ENCODE measurements at places on chromosomes 2 and 18.

GRCh38 chr2:239910851-239911640 lies 114.1 kb downstream of the NDUFA10 start:
- DNase-seq, result no peak

DNA sequence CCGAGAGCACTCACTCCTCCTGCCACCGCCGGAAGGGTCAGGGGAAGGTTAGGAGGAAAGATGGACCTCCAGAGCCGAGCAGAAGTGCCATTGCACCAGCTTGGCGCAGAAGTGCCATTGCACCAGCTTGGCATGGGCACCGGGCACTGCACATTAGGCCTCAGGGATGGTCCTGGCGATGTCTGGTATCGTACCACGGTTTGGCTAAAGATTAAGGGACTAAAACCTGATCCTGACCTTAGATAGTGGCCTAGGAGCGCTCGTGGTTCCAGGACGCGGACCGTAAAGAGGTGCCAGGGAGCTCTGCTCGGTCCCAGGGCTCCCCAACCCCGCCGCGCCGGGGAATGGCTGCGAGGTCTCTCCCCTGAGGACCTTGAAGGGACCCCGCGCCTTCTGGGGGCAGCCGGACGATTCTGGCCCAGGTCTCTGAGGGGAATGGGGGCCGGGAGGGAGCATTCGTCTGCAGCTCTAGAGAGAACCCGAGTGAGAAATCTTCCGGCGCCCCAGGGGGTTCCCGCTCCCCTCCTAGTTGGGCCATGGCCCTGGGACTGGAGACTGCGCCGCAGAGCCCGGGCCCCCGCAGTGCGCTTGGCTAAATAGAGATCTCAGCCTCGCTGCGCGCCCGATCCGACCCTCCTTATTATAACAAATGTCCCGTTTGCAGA lies 1.8 kb downstream of the PAX8 start:
- no peak for DNase-seq

DNA sequence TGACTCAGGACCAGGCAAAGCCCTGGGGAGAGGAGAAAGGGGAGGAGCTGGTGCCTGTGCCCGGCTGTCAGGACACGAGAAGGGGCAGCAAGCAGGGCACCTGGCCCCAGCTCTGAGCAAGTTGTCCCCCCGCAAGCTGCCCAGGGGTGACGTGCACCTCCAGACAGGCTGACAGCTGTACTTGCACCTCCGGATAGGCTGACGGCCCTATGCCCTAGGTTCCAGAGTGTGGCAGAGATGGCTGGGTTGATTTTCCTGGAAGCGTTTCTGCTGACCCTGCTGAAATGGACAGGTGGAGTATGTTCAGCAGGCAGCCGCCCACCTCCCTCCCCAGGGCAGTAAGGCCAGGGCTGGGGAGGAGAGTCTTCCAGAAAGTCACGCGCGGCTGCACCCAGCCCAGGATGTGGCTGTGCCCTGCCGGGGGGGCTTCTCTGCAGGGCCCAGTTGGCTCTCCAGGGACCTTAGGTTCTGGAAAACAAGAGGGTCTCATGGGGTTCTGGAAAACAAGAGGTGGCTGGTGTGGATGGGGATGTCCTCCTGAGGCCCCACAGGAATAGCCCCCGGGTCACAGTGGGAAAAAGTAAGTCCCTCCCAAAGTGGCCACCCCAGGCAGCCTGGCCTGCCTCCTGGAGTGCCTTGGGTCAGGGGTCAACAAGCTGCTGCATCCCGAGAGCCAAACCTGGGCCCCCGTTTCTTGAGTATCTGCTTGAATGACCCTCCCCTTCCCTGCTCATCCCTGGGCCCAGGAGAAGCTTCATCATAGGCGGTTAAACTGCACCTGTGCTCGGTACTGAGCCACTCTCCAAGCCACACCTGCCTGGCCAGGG lies 71.4 kb upstream of the OTOS start:
- no peak for DNase-seq

GRCh38 chr2:136117909-136118818 lies at the start of gene CXCR4:
Gene CXCR4, minus strand, starts transcription at chr2:136118149. Its CDS starts 89 bp downstream, at chr2:136118060.
- DNase-seq, result peak; percentile 18

GRCh38 chr2:133241224-133241571 lies 327.1 kb downstream of the NCKAP5 start:
- no peak for DNase-seq

DNA sequence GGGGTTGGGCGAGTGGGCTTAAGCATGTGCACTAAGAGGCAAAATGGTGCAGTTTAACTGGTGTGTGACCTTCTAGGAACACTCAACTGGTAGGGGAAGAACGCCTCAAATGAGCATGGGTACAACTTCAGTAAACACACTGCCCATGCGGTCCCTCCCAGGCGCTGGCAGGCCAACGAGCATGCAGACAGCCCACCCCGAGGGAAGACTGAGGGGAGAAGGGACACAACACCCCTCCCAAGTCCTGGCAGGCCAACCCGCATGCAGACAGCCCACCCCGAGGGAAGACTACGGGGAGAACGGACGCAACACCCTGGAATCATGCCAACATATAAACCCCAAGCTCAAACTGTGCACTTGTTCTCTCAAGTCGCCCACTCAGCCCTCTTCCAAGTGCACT lies 456.0 kb downstream of the FBXO15 start:
- no peak for DNase-seq

DNA sequence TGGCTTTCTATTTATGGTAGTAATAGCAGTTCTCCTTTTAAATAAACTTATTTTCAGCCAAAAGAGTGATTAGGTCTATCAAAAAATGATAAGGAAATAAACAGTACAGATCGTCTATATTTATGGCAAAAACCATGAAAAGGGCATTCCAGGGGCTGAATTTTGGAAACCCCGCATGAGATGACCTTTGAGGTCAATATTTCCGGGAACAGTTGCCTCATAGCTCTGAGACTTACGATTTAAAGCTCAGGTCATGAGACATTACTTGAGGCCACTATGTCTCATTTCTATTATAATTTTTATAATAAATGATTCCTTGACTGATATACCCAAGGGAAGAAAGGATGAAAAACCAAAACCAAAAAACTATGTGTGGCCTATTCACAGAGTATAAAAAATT lies 101.1 kb downstream of the LDLRAD4 start:
- DNase-seq, result no peak

- DNase-seq, result no peak
Observed at GRCh38 chr18:42882122-42882521, 233.4 kb downstream of the RIT2 start.

GRCh38 chr2:100624536-100624935 lies 61.7 kb downstream of the PDCL3 start:
- no peak for DNase-seq

- no peak for DNase-seq
Observed at GRCh38 chr2:160482673-160483072, 10.9 kb downstream of the RBMS1 start.

DNA sequence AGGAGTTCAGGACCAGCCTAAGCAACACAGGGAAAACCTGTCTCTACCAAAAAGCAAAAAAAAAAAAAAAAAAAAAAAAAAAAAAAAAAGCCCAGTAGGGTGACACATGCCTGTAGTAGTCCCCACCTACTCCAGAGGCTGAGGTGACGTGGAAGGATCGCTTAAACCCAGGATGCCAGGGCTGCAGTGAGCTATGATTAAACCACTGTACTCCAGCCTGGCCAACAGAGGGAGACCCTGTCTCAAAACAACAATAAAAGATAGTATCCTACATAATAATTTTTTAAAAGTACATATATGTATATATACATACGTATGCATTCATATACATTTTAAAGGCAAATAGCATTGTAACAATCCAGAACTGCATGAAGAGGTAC lies 51.7 kb downstream of the SOS1 start:
- DNase-seq, result peak; percentile 18

DNA sequence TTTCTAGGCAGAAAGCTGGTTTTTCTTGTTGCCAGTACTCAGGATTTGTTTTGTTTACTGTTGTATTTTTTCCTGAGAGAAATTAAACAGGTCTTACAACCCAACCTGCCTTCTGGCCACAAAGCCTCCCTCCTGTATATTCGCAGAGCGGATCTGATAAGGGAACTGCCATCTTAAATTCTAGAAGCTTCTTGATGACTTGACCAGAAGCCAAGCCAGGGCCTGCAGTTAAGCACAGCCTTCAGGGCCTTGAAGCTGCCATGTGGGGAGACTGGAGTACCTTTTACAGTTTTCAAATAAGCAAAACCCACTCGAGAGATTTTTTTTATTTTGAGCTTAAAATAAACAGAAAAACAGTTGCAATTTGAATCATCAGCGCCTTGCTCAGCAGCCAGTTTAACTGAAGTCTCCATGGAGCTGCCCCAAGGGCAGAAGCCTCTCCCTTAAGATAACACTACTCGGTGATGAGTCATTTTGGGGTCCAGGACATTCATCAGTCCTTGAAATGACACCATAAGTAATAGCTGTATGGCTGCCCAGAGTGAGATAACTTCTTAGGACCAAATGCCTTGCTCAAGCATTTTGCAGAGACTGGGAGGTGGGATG lies 51.5 kb upstream of the PHLPP1 start:
- peak; percentile 26 for DNase-seq

DNA sequence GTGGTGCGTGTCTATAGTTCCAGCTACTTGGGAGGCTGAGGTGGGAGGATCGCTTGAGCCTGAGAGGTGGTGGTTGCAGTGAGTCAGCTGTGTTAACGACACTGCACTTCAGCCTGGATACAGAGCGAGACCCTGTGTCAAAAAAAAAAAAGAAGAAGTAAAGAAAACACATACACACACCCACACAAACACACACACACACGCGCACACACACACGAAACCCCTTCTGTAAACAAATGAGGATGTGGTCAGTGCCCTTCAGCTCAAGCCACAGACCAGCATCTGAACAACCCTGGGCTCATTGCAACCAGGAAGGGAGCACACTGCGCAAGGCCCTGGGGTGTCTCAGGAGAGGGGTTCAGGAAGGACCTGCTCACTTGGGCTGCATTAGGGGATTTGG lies 47.9 kb upstream of the KCNF1 start:
- no peak for DNase-seq

DNA sequence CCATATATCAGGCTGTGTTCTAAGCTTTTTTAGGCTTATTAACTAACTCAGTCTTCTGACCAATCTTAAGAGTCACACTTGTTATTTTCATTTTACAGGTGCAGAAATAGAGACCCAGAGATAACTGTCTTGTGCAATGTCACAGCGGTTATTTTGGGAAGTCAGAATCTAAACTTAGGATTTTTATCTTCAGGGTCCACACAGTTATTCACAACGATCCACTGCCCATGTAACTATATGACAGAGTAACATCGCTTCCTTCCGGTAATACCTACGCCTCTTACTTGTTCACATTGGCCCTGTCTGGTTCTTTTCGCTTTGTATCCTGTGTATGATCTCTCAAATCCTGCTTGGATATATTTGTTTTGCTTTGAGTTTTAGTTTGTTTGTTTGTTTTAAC lies 631.7 kb downstream of the LRP1B start:
- no peak for DNase-seq

- no peak for DNase-seq
Observed at GRCh38 chr2:189318761-189319160, 122.5 kb upstream of the WDR75 start.

DNA sequence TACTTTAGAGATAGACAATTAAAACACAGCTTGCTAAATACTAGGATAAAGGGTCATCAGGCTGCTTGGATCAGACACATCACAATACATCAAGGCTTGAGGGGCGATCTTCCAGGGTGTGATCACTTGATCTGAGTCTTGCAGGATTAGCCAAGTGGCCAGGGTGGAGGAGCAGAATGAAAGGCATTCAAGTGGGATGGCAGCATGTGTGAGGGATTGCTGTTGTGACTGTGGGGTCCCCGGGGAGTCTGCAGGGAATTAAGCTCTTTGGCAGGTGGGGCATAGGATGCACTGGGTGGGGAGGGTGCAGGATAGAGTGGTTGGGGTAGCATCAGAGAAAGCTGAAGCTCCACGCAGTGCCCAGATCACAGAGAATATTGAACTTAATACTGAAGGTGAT lies 58.0 kb upstream of the TMEM163 start:
- no peak for DNase-seq

GRCh38 chr2:190465060-190465459 lies 56.9 kb downstream of the MFSD6 start:
- DNase-seq, result no peak

DNA sequence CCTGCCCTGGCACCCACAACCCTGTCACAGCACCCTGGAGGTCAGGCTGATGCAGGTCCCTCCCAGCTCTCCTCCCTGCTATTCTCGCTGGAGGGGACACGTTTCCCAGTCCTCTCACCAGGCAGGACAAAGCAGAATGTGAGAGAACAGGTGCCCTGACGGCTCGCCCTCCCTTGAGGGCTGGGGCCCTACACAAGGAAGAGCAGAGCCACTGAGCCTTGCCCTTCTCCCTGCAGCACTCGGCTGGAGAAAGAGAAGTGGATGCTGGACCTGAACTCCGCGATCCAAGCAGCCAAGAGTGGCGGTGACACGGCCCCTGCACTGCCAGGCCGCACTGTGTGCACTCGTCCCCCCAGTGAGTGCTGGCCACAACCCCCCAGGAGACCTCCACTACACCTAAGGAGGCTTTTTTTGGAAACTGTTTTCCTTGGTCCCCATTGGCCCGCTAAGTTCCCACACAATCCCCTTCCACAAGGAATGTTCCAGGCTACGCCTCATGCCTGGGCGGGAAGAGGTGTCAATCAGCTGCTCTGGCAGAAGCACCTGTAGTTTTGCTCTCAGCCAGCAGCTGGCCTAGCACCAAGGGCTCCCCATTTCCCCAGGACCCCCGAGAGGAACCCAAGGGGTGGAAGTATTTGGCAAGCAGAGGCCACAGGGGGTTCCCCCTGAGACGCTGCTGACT lies 17.4 kb downstream of the STK25 start:
- DNase-seq, result no peak

DNA sequence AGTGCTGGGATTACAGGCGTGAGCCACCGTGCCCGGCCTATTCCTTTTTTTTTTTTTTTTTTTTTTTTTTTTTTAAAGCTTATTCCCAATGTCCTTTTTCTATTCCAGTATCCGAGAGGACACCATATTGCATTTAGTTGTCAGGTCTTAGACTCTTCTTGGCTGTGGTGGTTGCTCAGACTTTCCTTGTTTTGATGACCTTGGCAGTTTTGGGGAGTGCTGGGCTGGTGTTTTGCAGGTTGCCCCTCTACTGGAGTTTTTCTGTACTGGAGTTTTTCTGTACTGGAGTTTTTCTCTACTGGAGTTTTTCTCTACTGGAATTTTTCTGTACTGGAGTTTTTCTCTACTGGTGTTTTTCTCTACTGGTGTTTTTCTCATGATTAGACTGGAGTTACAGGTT lies 149.2 kb downstream of the TANC1 start:
- no peak for DNase-seq

DNA sequence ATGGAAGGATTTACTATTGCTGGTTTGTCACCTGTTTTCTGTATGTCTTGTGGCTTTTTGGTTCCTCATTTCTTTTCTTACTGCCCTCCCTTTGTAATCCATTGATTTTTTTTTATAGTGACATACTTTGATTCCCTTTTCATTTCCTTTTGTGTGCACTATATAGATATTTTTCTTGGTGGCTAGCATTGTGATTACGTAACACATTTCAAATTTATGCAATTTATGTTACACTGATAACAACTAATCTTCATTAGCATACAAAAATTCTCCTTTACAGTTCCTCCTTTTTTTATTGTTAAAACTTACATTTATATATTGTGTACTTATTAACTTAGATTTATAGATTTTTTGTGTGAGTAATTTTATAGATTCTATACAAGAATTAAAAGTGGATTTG lies 80.6 kb downstream of the OTX1 start:
- DNase-seq, result no peak
